Osteocyte (in vitro differentiated cells): ENCODE measurements at places on chromosomes 3 and 15. TPM values are rescaled to one million over a fixed set of nuclear protein-coding genes. Genes with fewer than 3 reads are reported as not detected.

DNA sequence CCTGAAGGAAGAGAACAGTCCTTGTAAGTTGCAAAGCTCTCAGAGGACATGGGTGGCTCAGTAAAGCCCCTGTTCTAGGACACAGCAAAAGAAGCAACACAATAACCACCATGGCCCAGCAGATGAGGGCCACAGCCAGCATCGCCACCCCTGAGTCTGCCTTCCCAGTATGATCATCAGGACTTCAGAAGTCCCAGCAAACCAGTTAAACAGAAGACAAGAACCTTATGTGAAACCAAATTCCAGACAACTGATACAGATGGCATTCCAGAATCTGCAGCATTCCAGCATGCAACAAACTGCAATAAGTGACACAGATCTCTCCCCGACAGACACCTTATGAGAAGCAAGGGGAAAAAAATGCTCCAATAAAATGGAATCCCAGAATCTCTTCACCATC, 30.4 kb downstream of the SPINK8 start:
- no peak for DNase-seq

PAQR5 gene
- 1.5 and 2.0 TPM in 2 replicates for total RNA-seq

- no peak for DNase-seq
Observed at GRCh38 chr3:163266731-163267130, 1770.1 kb downstream of the OTOL1 start.

DNA sequence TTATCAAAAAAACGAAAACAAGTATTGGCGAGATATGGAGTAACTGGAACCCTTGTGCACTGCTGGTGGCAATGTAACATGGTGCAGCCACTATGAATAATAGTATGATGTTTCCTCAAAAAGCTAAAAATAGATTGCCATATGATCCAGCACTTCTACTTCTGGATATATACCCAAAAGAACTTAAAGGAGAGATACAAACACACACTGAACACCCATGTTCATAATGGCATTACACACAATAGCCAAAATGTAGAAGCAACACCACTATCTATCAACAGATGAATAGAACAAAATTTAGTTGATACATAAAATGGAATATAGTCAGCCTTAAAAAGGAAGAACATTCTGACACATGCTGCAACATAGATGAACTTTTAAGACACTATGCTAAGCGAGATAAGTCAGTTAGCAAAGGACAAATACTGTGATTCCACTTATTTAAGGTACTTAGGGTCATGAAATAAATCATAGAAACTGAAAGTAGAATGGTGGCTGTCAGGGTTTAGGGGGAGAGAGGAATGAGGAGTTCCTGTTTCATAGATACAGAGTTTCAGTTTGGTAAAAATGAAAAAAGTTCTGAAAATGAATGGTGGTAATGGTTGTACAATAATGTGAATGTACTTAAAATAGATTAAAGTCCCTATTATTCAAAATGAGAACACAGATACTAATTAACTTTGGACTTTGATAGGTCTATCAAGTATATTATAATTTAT, 59.4 kb upstream of the IMPG2 start:
- DNase-seq = no peak

GRCh38 chr3:116256843-116257485, 188.3 kb downstream of the LSAMP start:
- DNase-seq = no peak

ROPN1 gene
- total RNA-seq = not detected in 2 replicates
